ENCODE measurements at places on chromosomes 6 and 20.

GRCh38 chr6:155889410-155889809 is 433.8 kb upstream of the NOX3 start:
- no peak for DNase-seq

DNA sequence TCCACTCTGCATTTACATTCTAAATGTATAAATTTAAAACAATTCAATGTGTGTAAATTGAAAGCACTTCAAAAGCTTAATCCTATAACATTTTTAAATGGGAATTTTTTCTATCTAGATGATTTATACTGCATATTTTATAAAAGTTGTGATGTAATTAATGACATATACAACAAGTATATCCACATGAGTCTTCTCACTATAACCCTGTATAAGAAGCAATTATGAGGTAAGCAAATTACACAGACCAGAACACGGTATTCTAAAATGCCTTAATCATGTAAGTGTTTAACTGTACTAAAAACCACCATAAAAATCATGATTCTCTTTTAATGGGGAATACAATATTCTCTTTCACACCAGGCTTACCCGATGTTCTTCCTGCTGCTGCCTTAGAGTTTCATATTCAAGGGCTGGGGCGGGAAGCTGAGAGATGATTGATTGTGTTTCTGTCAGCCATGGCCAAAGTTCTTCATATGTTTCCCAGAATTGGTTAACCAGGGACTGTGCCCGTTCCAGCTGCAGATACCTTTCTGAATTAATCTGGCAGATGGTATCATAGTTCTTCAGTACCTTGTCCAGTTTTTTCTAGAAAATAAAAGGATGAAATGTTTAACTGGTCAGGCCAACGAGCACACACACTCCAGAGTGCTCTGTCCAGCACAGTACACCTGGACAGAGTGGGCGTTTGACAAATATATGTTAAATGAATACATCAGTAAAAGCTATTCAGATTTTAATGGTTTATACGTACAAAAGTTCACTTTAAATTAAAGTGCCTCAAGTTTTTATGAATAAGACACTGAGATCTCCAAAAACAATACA is 127.4 kb downstream of the DST start:
- no peak for DNase-seq

GRCh38 chr20:41108531-41108930 is 28.8 kb upstream of the PLCG1 start:
- DNase-seq, result no peak

DNA sequence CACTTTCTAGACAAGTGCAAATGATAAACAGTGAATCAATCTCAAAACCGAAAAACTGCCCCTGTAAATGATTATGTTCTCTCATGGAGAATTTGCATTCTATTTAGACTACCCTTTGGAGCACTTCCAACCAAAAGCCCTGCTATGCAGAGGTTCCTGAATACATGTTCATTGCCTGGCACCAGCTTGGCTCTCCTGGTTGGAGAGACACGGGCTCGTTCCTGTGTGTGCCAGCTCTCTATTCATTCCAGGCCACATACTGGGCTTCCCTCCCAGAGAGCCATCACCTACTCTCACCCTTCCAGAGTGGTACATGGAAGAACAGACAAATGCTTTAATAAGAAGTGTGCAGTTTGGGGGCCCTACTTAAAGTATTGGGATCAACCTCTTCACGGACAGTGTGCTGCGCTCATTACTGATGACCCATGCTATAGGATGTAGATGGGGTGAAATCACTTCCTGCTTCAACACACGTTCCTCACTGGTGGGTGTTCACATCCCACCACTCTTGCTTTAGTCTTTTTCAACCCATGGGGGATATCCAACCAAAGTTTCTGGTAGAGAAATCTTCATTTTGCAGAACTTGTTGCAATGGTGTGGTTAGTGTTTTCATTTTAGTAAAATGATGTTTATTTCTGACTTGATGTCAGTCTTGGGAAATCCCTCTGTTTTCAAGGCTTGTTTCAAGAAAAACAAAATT is 38.5 kb upstream of the NAA20 start:
- no peak for DNase-seq

DNA sequence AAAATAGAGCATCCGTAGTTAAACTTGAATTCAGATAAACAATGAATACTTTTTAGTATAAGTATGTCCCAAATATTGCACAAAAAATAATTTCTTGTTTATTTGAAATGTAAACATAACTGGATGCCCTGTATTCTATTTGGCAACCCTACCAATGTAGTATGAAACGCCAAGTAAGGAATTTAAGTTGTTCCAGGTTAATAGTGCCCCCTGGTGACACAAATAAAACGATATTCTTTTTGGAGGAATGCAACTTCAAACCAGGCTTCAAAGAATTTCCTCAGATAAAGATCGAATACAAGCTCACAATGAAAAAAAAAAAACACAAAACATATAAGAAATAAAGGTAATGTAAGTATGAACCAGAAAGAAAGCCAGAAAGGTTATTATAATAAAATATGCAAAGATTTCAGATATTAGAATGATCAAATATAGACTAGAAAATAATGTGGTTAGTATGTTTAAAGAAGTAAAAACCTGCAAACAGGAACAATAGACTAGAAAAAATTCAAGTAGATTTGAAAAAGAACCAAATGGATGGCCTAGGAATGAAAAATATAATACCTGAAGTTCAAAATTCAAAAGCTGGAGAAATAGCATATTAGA is 18.4 kb upstream of the AKAP7 start:
- peak; percentile 22 for DNase-seq

DNA sequence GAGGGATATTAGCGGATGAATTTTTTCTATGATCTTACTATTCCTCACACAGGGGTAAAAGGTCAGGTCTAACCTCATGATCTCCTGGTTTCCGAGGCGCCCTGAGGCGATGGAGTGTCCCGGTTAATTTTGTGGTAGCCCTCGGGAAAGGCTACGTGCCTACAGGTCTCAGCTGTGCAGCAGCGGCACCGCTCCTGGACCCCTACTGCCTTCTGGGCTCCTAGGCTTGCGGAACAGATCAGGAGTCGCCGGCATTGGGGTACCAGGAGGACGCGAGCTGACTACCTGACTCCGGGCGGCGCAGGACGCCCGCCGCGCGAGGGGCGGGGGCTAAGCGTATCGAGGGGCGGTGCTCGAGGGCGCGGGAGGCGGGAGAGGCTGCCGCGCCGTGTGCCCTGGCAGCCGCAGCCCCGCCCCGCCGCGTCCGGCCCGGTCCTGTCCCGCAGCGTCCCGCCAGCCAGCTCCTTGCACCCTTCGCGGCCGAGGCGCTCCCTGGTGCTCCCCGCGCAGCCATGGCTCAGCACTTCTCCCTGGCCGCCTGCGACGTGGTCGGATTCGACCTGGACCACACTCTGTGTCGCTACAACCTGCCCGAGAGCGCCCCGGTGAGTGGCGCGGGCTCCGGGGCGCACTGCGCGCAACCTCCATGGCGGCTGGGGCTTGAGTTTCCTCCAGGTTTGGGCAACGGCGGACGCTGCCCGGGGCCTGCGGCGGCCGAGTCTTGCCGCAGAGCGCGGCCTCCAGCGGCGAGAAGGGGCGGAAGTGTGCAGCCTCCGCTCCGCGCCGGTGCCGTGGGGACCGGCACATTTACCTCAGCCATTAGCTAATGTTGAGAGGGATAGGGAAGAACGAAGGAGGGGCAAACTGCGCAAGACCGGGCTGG is at the start of gene NT5DC1:
Gene NT5DC1, plus strand, starts transcription at position 435 of the 883 bp plus-strand sequence. Its CDS starts 78 bp downstream, at position 513.
- peak; percentile 93 for DNase-seq
